ENCODE measurements at places on chromosomes 7 and 10.

DNA sequence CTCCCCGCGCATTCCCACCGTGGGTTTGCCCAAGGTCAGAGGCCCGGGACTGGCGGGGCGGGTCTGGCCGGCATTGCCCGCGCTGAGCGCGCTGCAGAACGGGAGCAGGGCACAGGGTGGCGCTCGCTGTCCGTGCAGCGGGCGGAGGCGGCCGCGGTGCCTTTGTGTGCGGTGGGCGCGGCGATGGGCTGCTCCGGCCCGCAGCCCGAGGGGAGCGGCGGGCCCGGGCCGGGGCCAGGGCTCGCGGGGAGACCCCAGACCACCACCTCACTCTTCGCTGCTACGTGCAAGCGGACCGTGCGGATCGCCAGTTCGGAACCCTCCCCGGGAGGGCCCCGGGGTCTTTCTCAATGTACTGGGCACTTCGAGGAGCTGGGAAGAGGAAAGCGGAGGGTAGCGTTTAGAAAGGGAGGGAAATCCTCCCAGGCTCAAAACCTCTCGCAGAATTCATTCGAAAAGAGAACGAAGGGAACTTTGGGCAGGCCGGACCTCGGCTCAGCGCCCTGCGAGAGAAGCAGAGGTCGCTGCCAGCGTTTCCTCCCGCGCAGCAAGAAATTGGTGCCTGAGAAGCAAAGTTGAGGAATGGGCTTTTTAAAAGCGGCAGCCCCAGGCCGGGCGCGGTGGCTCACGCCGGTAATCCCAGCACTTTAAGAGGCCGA is 8.5 kb downstream of the SP8 start:
- peak; percentile 46 for DNase-seq

GRCh38 chr7:55275291-55276200 is 89.6 kb upstream of the LANCL2 start:
- DNase-seq, result no peak

DNA sequence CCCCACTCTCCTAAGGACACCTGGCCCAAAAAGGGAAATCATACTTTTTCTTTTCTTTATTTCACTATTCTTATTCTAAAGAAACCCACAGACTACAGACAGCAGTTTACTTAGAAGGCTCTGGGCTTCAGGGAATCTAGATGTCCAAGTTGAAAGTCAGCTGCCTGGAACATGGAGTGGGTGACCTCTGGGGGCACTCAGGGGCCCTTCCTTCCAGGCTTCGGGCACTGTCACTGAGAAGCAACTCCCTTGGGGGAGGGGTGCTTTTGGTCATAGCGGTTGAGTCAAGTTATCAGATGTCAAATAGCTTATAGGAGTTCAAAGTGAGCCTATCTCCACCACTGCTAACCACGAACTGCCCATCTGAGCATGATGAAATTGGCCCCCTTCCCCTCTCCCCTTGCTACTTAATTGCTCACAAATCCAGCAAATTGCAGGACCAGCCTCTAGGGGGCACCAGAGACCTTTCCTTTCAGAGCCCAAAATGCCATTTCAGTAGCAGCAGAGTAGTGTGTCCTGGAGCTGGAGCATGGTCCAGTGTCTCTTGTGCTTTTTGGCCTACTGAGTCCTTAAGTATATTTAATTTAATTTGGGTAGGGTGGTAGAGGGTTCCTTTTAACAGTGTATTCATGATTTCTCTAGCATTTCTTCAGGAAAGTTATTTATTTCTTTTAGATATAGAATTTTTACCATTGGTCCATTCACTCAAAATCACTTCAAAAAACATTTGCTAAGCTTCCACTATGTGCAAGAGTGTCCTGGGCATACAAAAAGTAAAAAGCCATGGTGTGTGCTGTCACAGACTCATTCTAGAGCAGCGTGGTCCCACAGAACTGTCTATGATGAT is 463.8 kb downstream of the KCNMA1 start:
- peak; percentile 71 for DNase-seq

GRCh38 chr10:79004311-79004710 is 64.5 kb upstream of the ZMIZ1 start:
- DNase-seq, result no peak
